ENCODE measurements at places on chromosomes 11 and 22.

GRCh38 chr11:128821556-128821955 lies 45.5 kb downstream of the KCNJ1 start:
- DNase-seq, result no peak

- DNase-seq, result no peak
Observed at GRCh38 chr11:61055776-61056175, 46.5 kb upstream of the CD5 start.

DNA sequence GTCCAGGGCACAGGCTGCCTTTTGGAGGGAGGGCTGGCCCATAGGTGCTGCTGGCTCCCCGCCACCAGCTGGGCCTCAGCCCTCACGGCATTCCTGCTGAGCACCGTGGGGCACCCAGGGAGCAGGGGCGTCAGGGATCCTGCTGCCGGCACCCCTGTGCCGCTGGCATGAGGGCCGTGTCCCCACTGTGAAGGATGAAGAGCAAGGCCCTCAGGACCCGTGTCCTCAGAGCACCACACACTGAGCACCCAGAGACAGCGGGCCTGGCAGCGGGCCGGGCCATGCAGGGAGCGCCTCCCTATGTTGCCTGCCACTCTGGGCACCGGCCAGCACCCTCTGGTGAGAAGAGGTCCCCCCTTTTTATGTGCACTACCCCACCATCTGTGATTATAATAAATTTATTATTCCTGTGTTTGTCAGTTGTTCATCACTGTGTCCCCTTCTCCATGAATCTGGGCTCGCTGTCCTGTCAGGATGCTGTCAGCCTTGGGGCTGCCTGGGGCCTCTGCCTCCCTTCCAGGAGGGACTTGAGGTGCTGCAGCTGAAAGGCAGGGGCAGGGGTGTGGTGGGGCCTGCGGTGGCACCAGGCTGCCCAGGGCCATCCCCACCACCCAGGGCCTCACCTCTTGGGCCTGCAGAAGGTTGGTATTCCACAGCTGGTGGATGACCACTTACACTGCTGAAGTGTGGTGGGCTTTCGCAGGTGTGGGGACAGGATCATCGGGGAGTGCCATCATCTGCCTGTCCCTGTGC lies 80.0 kb downstream of the MED15 start:
- no peak for DNase-seq

DNA sequence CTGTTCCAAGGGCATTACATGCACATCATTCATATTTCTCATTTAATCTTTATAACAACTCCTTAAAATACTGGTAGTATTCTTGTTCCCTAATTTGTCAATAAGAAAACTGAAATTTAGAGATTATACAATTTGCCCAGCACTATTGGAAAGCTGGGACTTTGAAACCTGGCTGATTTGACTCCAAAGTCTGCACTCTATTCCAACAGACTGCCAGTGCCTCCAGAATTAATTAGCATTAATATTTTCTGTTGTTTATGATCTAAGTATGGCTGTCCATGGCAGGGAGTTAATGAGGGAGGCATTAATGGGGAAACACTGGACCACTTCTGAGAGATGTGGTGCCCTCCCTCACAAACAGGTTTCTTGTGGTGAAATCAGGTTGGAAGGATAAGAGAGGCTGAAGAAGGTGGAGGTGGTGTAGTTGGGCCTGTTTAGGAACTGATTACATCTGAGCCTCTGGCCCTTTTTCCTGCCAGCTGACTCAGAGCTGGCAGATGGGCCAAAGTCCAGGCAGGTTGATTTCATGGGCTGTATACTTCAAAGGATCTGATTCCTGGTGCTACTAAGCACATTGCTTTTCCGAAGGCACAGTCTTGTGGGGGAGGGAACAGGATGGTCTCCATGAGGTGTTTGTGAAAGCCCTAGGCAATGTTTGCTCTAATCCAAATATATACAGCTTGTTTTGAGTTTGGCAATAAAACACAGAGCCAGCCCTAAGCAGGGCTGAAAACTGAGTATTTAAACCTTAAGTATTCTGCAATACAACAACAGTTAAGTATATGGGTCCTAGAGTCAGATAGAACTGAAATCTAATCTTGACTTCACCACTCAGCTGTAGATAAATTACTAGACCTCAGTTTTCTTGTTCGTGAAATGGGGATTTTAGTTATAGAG lies 21.0 kb upstream of the RAB30 start:
- no peak for DNase-seq

DNA sequence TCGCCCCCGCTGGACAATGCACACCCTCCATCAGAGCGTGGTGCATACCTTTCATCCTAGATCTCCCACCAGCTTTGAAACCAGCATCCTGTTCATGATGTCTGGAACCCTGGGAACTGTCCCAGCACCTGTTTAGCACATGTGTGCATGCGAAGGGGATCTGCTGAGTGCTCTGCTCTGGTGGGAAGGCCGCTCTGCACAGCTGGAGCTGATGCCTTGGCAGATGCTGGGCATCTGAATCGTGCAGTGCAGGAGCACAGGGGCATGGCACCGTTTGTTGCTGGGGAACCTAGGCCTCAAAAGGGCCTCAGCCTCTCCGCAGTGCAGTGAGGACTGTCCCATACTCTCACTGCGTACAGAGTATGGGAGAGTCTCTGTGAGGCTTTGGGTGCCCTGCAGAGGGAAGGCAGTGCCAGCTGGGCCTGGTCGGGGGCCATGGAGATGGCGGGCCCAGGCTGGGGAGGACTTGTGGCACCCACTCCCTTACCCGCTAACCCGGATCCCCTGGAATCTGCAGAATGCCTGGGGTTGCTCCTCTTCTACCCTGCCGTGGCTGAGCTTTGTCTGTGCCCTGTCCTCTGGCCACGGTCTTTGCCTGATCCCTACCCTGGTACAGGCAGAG lies 72.9 kb upstream of the ATXN10 start:
- DNase-seq, result no peak

DNA sequence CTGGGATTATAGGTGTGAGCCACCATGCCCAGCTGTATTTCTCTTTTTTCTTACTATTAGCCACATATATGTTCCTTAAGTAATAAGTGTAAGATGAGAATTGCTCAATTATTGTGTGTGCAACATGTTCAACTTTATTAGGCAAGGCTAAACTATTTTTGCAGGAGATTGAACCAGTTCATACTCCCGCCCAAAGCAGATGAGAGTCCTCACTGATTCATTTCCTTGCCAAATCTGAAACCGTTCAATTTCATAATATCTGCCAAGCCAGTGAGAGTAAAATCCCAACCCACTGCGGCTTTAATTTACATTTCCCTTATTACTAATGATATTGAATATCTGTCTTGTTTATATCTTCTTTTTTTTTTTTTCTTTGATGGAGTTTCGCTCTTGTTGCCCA lies 48.4 kb downstream of the KCNJ4 start:
- DNase-seq, result no peak

GRCh38 chr11:83473743-83474142 lies 187.6 kb upstream of the CCDC90B start:
- no peak for DNase-seq

All from HS-27A (cell line).